Hematopoietic multipotent progenitor cell treated with erythropoietin and hydrocortisone succinate and interleukin-3 and kit ligand, for 6 days (in vitro differentiated cells): ENCODE measurements at places on chromosomes 1 and 21.

GRCh38 chr1:114660238-114660637 lies 9.6 kb downstream of the DENND2C start:
- DNase-seq, result no peak

GRCh38 chr1:183776731-183777130 lies 28.2 kb upstream of the RGL1 start:
- DNase-seq, result no peak

GRCh38 chr1:243827206-243827605 lies 22.8 kb downstream of the AKT3 start:
- no peak for DNase-seq

DNA sequence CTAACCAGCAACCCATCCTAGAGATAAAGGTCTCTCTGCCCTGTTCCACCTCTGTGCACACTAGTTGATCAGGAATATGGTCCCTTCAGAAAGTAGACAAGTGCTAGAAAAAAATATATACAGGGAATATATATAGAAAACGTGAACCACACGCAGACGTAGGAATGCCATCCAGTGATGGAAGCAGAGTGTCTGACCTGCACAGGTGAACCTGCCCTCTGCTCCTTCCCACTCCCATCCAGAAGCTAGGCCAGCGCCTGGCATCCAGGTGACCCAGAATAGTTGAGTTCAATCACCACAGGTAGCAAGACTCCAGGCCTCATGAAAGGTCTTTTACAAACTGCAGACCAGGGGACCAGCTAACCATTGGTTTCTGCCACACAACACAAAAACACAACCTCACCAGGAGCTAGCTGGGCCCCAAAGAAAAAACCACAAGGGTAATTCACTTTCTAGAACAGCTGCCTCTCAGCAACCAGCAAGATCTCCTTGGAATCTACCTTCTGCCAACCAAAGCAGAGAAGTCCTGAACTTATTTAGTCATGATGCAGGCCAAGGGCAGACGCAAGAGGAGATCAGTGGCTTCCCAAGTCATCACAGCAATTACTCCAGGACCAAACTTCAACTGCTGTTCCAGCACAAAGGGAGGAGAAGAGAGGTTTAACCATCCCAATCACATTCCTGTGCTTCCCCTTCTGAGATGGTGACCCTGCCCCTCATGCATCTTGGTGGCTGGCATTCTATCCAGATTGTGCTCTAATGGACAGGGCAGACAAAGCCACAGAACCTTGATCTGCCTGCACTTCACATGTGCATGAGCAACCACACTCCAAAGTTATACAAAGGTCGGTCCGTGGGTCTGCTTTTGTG lies 53.0 kb downstream of the GPR161 start:
- no peak for DNase-seq

DNA sequence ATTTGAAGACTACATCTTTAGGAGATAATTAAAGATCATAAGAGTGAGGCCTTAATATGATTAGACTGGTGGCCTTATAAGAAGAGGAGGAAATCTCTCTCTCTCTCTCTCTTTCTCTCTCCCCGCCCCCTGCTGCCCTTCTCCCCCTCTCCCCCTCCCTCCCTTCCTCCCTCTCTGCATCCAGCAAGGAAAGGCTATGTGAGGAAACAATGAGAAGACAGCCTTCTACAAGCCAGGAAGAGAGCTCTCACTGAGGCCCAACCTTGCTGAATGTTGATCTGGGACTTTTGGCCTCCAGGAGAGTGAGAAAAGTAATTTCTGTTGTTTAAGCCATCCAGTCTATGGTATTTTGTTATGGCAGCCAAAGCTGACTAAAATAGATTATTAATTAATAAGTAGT lies 21.6 kb downstream of the FOXD3 start:
- DNase-seq, result no peak

- DNase-seq, result no peak
Measured at GRCh38 chr1:201092738-201093137, 19.5 kb downstream of the CACNA1S start.

- no peak for DNase-seq
Measured at GRCh38 chr21:42863504-42863870, 15.9 kb downstream of the WDR4 start.

DNA sequence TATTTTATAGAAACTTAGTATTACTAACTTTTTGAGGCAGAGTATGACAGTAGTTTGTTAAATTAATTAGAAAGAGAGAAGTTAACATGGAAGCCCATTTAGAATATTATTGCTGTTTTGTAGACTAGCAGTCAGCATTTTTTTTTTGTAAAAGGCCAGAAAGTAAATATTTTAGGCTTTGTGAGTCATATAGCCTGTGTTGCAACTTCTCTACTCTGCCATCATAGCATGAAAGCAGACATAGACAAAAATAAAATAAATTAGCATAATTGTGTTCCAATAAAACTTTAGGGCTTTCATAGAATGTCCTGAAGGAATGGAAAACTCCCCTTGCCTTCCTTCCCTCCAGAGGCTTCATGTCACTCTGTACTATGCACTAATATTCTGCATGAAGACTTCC lies 12.3 kb upstream of the RGS4 start:
- DNase-seq, result no peak

DNA sequence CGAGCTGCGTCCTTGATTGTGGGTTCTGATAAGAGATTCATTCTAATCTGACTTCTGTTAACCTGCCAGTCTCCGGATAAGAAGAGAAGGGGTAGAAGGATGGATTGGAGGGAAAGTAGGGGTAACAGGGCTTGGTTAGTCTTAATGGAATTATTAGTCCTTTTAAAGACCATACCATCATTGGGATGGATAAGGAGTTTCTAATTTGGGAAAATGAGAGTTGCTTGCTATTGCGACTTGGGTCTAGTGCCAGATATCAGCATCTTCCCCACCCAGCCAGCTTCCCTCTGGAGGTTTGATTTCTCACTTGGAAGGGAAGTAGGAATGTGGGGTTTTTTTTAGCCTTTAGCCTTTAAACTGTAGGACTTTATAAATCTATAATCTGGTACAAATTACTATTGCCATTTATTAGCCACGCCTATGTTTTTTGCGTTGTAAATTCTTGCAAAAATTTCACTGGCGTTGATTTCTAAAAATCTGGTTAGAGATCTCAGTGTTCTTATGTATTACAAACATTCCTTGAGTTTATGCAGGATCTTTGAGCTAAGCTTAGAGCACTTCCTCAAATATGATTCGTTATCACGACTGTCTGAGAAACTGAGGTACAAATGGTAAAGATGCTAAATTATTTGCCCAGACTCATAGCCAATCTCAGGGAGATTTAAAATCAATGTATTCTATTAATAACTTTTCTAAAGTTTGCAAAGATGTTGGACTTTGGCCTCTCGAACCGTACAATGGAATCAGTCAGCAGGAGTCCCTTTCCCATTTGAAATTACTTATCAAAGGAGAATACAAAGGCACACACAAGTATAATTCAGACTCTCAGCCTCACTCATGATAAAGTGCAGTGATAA lies 1.3 kb downstream of the FAM20B start:
- DNase-seq, result no peak

DNA sequence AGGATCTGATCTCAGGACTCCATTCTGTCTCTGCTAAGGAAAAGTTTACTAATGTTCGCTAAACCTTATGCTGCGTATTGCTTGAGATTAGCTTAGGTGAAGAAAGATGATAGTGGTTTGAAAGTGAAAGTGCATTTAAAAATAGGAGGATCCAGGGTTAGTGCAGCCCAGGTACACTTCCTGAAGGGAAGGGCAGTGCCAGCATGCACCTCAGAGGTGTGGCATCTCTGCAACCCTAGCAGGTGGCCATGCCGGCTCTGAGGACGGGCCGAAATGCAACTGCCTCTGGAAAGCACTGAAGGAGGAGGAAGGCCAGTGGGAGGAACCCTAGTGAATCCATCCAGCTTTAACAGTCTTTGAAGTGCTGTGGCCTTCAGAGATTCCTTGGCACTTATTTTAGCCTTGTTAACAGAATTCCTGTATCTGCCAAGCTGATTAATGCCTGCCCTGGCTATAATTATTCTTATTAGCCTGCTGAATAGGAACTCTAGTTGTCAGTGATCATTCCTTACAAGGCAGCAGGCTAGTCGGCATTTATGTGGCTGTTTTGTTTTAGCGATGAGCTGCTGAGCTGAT lies 5.5 kb downstream of the PTGFRN start:
- DNase-seq, result no peak

DNA sequence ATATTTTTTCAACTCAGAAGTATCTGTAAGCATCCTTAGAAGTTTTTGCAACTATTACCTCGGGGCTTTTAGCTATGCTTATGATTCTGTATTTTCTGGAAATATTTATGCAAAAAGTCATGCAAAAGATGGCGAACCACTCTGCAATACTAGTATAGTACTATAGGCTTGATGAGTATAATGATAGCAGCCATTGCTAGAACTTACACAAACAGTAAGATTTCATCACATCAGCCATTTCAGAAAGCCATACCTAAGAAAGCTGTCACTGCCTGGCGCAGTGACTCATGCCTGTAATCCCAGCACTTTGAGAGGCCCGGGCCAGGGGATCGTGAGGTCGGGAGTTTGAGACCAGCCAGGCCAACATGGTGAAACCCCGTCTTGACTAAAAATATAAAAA lies 227.1 kb downstream of the LRRC7 start:
- no peak for DNase-seq

GRCh38 chr1:109659997-109660690 lies 4.2 kb downstream of the GSTM4 start:
- DNase-seq, result no peak

GRCh38 chr21:43652616-43653015 lies 6.7 kb downstream of the HSF2BP start:
- DNase-seq, result peak; percentile 58

DNA sequence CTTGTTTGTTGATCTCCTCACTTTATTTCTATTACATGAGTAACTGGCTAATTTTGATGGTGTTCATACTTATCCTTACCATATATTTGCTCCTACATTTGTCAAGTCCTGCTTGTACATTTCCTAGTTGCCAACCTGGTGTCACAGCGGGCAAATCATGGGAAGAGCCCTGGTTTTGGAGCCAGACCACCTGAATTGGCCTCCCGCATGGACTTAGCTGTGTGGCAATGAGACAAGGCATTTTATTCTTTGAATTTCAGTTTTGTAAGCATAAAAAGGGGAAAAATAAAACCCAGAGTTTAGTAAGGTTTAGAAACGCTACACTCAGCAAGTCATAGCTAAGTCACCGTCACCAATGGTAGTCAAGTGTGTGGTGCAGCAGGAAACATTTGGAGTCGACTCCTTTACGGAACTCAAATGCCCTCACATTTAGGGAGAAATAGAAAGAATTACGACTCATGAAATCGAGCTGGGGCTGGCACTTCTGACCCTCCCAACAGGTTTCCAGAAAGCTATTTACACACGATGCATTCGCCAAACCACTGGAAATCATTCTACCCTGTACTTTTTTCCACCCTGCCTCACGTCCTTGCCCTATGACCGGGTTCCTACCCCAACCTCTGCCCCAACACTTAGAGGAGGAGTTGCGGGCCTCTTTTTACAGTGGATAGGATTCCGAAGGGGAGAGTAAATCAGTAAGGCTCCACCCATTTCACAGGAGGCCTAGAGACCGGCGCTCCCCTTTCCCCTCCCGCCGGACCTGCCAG lies 492 bp upstream of the PGM1 start:
- peak; percentile 65 for DNase-seq

DNA sequence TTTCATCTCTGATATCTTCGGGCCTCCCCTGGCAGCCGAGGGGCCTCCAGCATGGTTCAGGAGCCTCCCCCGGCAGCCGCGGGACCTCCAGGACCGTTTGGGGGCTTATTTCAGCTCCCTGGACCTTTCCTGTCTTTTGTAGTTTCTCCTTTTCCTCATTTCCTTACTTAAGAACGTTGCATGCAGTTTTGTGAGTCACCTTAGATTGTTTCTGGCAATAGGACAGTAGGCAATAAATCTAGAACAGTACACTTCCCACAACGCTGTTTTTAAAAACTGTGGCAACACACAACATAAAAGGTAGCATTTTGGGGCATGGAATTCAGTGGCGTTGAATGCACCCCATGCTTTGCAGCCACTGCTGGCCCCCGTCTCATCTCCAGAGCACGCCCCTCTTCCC lies 24.4 kb downstream of the FAAP20 start:
- no peak for DNase-seq

DNA sequence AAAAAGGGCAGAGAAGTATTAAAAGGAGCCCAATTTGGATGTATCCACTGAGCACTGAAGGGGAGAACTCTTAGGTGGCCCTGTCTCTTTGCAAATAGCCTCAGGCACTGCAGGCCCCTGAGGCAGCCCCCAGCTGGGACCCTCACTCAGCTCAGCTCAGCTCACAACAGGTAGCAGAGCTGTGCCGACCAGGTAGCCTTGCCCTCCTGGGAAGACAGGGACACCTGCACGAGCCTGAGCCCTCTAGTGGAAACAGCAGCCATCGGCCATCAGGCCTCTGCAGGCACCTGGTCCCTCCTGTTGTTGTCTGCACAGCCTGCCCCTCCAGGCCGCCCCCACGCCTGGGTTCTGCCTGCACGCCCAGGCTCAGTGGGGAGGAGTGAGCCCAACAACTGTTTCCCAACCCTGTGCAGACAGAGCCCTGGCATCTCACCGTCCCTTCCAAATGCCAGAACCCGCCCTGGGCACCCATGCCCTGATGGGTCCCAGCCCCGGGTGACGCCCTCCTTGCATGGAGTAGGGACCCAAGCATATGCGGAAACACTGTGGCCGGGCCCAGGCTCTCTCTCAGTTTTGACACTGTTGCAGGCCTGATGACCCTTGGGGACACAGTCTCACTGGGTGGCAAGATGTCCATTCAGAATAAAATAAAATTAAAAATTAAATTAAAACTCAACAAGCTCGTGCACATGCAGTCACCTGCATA lies 60.0 kb upstream of the AJAP1 start:
- no peak for DNase-seq

GRCh38 chr21:25171438-25171837 lies 435.8 kb downstream of the MRPL39 start:
- DNase-seq, result peak; percentile 39

DNA sequence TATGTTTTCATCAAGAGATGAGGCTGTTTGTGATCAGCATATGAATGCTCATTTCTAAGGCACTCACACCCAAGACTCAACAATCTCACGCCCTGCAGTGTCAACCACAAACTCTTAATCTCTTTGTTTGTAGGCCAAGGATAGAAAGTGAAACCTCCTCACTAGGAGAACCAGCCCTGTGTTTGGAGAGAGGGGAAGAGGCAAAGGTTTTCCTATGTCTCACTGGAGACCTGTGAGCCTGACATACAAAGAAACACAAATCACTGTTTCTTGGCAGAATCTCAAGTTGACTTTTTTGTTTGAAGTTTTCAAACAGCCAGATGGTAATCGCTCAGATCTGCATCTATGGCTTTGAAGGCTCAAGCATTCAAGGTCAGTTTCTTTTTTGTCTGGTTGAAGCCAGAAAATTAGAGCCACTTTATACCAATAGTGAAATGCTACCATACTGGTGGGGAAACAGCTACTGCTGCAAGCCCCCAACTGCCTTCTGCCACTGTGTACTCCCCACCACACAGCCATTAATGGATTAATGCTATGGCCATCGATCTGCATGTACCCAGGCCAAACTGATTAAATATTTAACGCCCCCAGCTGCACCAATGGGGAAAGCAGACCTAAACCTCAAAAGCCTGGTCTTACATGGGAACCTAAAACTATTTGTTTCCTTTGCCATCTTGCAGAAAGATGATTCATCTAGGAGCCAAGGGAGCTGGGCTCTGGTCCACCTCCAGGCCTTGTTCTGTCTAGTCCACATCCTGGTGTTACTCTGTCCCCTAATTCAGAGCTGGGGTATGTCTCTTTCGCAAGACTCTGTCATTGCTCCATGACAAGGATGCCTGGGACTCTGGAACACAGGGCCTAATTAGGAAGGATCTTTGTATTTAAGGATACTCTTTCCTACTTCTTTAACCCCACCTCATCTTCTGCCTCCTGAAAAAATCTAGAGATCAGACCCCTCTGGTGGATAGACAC lies 16.3 kb downstream of the PDZK1 start:
- DNase-seq, result peak; percentile 81
